Dermis microvascular lymphatic vessel endothelial cell (primary cell): ENCODE measurements at places on chromosomes 5 and 9. TPM values are rescaled to one million over a fixed set of nuclear protein-coding genes. Genes with fewer than 3 reads are reported as not detected.

GRCh38 chr9:9041756-9042155, 1242.2 kb upstream of the DMAC1 start:
- no peak for DNase-seq

Gene DAB2IP
- 15.3 and 25.4 TPM in 2 replicates for total RNA-seq

GRCh38 chr9:16559418-16560188, 310.9 kb downstream of the BNC2 start:
- DNase-seq = no peak

GRCh38 chr5:142222866-142223558, 101.8 kb downstream of the SPRY4 start:
- no peak for DNase-seq

Gene TXNDC8
- total RNA-seq = not detected in 2 replicates

Gene FAM169A
- 3.9 TPM in 2 replicates for total RNA-seq

- no peak for DNase-seq
These were observed 469.7 kb downstream of the PRELID2 start for GRCh38 chr5:145365464-145365863.

Gene ALDOB
- total RNA-seq = 0.13 and 0.25 TPM in 2 replicates

DNA sequence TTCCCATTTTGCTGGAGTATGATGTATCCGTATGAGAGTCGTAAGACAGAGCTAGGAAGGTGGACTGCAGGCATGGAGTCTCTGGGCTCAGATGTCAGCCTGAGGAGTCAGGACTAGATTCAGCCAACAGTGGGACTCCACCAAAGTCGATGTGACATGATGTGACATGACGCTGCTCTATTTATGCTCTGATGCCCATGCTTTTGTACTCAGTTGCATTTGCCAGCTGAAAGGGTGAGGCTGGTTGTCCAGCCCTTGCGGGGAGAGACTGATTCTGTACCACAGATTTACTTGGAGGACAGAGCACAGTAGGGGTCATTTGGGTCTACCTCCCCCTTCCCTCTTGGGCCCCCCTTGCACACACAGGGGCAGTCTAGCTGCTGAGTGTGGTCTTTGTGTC, 88.5 kb upstream of the ATG10 start:
- DNase-seq = no peak

DNA sequence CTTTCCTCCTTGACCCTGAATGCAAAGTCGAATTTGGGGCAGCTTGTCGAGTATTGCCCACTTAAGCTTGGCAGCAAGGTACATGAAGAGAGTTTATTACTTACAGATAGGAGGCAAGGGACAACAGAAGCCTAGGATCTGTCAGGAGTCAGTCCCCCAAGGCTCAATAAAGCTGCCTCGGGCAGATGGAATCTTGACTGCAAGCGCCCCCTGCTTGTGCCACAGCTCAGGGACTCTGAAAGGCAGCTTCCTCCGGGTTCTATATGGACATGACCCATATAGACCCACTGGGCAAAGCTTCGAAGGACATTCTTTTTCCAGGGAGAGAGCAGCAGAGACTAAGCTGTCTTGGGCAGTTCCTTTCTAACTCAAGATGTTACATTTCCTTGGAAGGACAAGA, 971.5 kb downstream of the EFNA5 start:
- no peak for DNase-seq

- DNase-seq = no peak
These were observed 187.2 kb downstream of the GNAQ start for GRCh38 chr9:77844415-77844814.

GRCh38 chr9:124879226-124879625, 17.3 kb downstream of the ARPC5L start:
- no peak for DNase-seq

Gene PRKACG
- not detected in 2 replicates for total RNA-seq

DNA sequence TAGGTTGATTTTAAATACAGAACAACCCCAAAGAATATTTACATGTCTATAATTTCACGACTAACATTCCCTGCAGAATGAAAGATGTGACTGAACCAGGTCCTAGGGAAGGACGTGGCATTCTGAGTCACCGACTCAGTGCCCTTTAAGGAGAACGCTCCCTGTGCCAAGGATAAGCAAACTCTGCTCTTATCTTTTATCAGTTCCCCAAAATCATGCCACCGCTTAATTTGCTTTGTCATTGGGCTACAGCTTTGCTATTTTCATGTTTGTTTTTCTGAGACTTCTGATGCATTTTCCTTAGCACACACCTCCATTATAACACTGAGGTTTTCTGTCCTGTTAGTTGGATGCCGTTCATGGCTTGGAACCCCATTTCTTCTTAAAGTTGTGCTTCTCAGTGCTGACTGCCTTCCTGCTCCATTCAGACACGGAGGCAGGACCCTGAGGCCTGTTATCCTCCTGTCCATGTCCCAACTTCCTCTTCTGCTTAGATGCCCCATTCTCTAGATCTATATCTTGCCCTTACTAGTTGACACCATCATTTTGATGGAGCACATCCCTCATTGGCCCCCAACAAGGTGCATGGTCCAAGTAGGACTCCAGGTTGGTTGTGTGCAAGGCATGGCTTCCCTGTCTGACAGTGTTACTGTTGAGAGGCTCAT, 11.2 kb upstream of the SEMA4D start:
- DNase-seq = no peak

- no peak for DNase-seq
These were observed 95.2 kb upstream of the CPEB4 start for GRCh38 chr5:173792781-173793547.

Gene CCL27
- not detected in 2 replicates for total RNA-seq

Gene PCBD2
- total RNA-seq = 4.2 and 4.7 TPM in 2 replicates

Gene PCDHGA1
- 0.26 and 0.51 TPM in 2 replicates for total RNA-seq

Gene LCN9
- total RNA-seq = not detected in 2 replicates

Gene ENTPD2
- total RNA-seq = not detected in 2 replicates

- no peak for DNase-seq
These were observed 78.0 kb downstream of the WNK2 start for GRCh38 chr9:93261735-93262523.

- DNase-seq = no peak
These were observed 22.1 kb downstream of the PCDHGC5 start for GRCh38 chr5:141510850-141511601.

DNA sequence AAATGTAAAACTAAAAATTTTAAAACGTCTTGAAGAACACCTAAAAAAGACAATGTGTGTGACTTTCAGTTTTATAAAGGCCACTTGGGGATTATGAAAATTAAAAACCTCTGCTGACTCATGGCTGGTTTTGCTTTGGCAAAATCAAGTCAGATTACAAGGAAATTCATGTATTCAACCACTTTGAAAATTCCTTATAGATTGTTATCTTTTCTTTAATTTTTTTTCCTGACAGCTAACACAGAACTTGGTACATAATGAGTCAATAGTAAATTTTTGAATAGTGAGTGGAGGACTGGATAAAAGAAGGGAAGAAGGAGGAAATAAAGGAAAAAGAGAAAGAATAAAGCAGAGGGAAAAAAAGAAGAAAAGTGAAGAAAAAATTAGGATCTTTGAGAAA, 1774.7 kb upstream of the ACO1 start:
- no peak for DNase-seq

DNA sequence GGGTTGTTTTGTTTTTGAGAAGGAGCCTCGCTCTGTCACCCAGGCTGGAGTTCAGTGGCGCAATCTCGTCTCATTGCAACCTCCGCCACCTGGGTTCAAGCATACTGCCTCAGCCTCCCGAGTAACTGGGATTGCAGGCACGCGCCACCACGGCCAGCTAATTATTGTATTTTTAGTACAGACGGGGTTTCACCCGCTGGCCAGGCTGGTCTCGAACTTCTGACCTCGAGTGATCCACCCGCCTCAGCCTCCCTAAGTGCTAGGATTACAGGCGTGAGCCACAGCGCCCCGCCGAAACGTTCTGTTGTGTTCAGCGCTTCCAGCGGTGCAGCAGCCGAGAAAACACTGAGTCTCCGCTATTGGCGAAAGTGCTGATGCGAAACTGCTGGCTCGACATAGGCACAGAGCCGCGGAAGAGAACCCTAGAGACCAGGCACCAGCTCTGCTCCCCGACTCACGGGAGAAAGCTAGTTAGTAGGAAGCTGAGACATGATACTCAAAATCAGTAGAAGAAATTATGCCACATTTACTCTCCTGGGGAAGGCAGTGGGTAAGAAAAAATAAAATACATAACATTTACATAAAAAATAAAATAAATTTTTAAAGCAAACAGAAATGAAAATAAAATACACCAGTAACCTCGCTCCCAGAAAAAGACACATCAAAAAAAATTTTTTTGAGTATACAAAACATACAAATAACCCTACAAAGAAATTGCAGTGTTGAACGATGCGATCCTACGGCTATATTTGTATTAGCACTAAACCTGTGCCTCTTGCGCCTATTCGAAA, 31.6 kb downstream of the ANXA2R start:
- DNase-seq = peak; percentile 98

GRCh38 chr5:14351086-14351661, 208.0 kb downstream of the TRIO start:
- DNase-seq = no peak

DNA sequence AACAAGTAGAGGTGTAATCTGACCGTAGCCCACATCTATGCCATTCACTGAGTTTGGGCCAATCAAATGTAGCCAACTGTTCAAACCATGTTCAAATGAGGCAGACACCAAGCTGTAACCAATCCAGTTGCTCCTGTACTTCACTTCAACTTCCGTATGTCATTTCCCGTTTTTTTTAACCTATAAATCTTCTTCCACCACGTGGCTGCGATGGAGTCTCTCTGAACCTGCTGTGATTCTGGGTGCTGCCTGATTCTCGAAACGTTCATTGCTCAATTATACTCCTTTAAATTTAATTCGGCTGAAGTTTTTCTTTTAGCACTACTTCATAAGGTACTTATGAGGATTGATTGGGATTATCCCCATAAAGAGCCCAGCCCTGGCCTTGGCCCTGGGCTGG, 179.7 kb downstream of the PIK3R1 start:
- no peak for DNase-seq

- DNase-seq = no peak
These were observed 3.0 kb upstream of the AGPAT2 start for GRCh38 chr9:136690104-136690805.

GRCh38 chr9:86838519-86839497, 108.5 kb downstream of the GAS1 start:
- DNase-seq = no peak

DNA sequence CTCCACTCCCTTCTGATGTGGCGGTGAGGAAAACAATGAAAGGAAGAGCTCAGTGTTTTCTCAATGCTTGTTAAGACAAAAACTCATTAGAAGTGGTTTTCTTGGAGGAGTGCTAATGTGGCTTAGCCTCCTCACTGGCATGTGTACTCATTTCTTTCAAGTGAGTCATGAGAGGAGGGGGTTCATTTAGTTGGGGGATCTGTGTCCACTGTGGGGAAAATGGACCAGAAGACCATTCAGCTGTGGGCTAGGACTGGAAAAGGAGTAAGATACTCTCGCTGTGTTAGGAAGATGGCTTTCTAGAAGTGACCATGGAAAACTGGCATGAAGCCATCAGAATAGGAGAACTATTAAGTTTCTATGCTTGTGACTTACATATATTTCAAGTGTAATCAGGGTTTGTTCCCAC, 23.5 kb downstream of the KLF9 start:
- no peak for DNase-seq

GRCh38 chr9:107008011-107008410, 145.0 kb downstream of the ZNF462 start:
- DNase-seq = no peak

- no peak for DNase-seq
These were observed 4.7 kb upstream of the SUSD1 start for GRCh38 chr9:112179816-112180215.

DNA sequence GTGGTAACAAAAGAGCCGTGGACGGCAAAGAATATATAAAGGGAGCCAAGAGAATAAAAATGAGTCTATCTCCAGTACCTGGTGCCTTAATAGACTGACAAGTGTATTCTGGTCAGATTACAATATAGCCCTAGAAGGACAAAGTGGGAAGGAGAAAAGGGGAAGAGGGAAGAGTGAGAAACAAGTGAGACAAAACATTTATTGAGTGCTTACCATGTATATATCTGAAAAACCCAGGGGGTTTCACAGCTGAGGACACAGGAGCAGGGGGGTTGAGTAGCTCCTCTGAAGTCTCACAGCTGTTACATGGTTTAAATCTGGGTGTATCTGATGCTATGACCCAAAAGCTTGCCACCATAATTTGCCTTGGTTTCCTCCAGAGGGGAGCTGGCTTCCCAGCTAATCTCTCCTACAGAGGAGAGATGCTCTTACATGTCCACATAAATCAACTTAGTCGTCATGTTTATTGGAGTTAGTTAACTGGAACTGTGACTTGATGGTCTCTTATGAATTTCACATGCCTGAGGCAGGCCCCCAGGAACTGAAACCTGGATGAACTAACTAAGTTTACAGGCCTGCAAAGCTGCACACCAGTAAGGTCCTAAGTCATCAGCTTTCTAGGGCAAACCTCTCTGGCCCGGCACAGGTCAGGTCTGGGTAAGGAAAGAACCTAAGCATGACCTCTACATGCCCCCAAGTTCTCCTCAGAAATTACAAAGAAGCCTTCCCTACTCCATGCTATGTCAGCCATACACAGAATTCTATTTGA, 15.5 kb downstream of the SIL1 start:
- no peak for DNase-seq

GRCh38 chr5:137935190-137935589, 45.9 kb downstream of the PKD2L2 start:
- no peak for DNase-seq

DNA sequence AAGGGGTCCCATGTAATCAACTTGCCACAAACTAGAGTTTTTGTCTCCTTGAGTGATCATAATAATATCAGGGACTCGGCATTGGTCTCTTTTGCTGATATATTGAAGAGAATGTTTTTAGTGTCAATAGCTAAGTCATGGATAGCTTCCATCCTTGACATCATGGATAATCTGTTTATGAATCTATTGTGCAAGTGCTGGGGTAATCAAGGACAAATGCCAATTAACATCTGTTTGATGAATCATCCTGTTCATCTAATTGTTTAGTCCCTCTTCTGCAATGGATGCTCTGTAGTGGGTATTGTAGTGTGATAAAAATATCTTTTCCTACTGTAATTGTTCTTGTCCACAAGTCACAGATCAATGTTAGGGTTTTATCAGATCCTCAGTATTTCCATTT, 607.5 kb upstream of the SEMA6A start:
- no peak for DNase-seq

DNA sequence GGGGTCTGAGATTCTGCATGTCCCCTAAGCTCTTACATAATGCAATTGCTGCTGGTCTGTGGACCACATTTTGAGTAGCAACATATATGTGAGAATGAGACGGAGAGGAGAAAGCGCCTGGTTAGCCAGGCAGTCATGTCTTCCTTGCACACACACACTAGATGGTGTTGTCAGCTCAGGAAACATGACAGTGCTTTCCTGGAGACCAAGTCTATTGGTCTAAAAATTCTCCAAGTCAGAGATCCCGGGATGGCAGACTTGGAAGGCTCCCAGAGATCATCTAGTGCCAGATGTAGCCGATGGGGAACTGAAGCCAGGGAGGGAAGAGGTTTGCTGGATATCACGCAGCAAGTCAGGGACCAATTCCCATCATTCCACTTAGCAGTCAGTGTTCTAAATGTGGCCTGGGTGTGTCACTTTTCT, 53.4 kb downstream of the GALNT12 start:
- DNase-seq = peak; percentile 75
